C1 segment of cervical spinal cord (tissue), 14 donors: ENCODE measurements at places on chromosomes 5 and 9.

- DNase-seq = peak; percentile 24
These were observed 1.4 kb downstream of the PCDH1 start for GRCh38 chr5:141876628-141877355.

GRCh38 chr9:126860077-126860756, at the start of gene ZBTB34:
Gene ZBTB34 (plus strand): TSS chr9:126860639. CDS start chr9:126879400, 18,761 bp downstream.
- DNase-seq = peak; percentile 74

GRCh38 chr5:61280761-61281427, 51.2 kb upstream of the ZSWIM6 start:
- no peak for DNase-seq

DNA sequence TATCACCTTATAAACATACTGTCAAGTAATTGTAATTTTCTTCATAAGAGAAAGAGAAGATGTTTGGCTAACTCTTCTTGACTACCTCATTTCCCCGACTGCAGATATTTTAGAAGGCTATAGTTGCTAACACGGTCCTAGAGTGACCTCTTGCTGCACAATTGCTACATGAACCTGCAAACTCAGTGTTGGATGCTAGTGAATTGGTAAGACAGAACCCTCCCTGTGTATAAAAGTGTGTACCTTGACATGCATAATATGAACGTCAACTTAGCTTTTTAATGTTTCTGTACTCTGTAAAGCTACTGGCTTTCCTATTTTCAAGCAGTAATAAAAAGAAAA, 46.7 kb upstream of the CER1 start:
- DNase-seq = peak; percentile 57

GRCh38 chr5:79774171-79774854, 84.7 kb downstream of the CMYA5 start:
- no peak for DNase-seq

GRCh38 chr9:88087906-88088305, 50.4 kb downstream of the SPATA31C2 start:
- DNase-seq = no peak

- no peak for DNase-seq
These were observed 20.5 kb downstream of the SMIM15 start for GRCh38 chr5:61141801-61142200.

DNA sequence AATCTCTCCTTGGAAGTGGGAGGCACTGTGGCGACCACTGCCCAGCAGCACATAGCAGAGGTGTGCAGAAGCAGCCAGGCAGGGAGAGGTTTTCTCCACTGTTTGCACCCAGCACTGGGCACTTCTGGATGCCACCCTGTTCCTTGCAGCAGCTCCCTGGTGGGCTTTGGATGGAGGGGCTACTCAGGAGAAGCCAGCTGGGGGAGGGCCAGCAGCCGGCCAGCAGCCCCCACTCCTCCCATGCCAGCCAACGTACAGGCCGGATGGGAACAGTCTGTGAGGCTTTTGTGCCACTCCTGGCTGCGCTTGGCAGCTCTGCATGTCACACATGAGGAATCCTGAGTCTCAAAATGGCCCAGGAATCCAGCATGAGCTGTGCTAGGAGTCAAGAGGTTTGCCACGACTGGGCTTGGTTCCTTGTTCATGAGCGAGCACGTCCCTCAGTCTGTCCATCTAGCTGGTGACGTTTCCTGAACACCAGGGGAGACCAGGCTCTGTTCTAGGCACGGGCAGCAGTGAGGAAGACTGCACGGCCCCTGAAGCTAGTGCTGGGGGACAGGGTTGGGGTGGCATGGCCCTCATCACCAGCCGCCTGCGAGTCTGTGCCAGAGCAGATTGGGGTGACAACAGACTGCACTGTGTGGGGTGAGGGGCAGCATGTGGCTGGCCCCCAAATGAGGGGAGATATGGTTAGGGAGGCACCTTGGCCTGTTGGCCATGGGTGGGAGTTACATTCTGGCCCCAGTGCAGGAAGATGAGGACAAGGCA, 10.1 kb downstream of the PHF2 start:
- no peak for DNase-seq

- DNase-seq = no peak
These were observed 261.6 kb downstream of the BNC2 start for GRCh38 chr9:16608906-16609305.

- DNase-seq = peak; percentile 43
These were observed 36.9 kb upstream of the ANGPTL2 start for GRCh38 chr9:127159325-127159801.

- no peak for DNase-seq
These were observed 86.9 kb downstream of the ATG10 start for GRCh38 chr5:82058710-82059109.

DNA sequence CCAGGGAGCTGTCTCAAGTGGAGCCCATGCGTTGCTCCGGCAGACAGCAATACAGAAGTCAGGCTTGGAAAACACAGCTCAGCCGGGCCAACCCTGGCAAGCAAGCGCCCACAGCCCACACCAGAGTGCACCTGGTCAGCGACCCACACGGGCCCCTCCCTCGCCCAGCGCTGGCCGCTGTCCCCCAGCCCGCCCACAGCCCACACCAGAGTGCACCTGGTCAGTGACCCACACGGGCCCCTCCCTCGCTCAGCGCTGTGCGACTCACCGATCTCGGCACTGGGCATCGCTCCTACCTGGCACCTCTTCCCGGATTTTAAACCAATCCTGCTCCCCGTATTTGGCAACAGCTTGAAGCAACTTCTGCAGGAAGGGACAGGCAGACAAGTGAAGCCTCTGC, 12.8 kb downstream of the SNAPC4 start:
- no peak for DNase-seq

DNA sequence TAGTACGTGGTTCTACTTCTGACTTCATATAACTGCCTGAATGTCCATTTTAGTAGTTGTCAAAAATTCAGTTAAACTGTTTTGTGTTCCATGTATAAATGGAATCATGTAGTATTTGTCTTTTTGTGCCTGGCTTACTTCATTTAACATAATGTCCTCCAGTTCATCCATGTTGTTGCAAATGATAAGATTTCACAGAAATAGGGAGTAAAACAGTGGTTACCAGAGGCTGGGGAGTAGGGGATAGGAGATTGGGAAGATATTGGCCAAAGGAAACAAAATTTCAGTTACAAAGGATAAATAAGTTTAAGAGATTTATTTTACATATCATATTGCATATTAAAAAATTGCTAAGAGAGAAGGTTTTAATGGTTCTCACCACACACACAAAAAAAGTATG, 425.0 kb upstream of the MEF2C start:
- DNase-seq = no peak

GRCh38 chr5:77876316-77876715, 100.2 kb upstream of the TBCA start:
- no peak for DNase-seq

DNA sequence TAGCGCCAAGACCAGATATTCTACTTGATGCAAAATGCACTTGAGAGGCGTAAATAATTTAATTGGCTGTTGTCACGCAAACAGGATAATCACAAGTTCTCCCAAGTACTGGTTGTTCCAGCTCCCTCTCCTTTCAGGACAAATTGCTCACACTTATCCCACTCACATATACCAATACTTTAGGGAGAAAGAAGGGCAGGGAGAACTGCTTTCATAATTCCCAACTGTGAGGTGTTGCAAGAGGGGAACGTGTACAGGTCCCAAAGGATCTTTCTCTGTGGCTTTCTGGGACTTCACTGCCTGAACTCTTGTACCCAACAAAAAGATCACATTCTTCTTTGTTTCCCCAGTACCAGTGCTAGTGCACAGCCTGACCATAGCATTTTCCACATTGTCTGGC, 21.5 kb upstream of the TGFBI start:
- DNase-seq = no peak

- no peak for DNase-seq
These were observed 18.9 kb downstream of the PLK2 start for GRCh38 chr5:58440901-58441460.

GRCh38 chr5:127392762-127393161, 102.2 kb downstream of the MEGF10 start:
- no peak for DNase-seq

DNA sequence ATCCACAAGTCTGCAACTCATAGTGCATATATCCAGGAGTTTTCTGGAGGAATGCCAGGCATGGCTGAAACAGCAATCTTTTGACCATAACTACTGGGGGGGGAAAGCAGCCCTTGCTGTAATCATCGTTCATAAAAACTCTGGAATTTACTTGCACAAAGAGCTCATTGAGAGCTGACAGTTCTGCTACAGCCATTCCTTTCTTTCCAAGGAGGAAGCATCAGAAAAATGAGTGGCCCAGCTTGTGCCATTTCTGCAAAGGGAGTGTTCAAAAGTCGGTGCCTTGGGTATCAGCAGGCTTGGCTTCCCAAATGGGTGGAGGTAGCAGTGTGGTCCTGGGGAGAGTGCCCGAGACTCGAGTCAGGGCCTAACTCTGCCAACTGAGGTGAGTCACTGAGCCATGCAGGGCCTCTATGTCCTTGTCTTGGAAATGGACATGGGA, 101.5 kb downstream of the GCNT1 start:
- DNase-seq = no peak

DNA sequence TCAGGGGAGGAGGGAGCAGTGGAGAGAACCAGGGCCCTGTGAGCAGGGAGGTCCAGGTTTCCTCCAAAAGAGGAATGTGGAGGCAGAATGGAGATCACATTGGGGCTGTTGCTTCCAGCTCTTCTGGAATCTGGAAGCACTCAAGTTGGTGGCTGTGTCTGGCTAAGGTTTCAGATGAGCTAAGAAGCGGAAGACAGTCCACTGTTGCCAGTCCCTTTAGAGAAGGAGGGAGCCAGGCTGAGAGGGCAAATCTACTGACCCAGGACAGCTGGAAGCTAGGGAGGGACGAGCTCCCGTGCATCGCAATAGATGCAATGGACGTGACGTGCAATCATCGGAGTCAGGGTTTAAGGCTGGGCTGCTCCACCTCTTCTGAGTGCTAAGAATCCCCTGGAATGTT, 71.2 kb downstream of the TENT4A start:
- DNase-seq = no peak

DNA sequence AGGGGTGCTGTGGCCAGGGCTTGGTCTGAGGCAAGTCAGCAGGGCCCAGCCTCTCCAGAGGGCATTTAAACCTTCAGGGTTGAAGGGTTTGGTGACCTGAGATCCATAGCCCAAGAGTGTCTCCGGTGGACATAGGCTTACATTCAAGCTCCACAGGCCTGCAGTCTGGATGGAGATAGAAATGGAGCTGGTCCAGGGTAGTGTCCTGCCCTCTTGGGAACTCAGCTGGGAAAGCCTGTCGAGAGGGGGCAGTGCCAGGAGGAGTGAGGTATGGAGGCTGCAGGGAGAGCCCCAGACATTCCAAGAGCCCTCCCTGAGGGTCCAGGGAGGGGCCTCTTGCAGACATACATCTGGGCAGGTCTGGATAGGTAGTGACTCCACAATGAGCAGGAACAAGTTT, 177.0 kb upstream of the MVB12B start:
- no peak for DNase-seq

GRCh38 chr5:4531756-4532704, 608.1 kb upstream of the ADAMTS16 start:
- no peak for DNase-seq

DNA sequence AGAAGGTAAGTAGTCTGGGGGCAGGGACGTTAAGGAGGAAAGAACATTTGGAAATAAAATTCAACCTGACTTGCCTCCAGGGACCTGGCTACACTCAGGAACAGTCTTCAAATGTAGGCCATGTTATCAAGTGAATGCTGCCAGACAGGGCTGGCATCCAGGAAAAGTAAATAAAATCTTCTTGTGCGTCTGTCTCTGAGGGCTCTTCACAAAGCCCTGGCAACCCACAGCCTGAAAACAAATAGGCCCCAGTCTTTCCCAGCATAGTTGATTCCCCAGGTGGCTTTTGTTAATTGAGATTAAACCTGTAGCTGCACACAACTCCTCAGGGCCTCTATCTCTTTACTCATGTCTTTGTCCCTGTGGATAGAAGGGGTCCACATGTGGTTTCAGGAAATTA, 55.4 kb downstream of the STK32A start:
- no peak for DNase-seq

- peak; percentile 9 for DNase-seq
These were observed 230.7 kb downstream of the ASTN2 start for GRCh38 chr9:117184173-117184572.

- no peak for DNase-seq
These were observed 75.8 kb downstream of the OXCT1 start for GRCh38 chr5:41794471-41794870.

GRCh38 chr5:52878656-52879055, 90.9 kb downstream of the ITGA1 start:
- no peak for DNase-seq

DNA sequence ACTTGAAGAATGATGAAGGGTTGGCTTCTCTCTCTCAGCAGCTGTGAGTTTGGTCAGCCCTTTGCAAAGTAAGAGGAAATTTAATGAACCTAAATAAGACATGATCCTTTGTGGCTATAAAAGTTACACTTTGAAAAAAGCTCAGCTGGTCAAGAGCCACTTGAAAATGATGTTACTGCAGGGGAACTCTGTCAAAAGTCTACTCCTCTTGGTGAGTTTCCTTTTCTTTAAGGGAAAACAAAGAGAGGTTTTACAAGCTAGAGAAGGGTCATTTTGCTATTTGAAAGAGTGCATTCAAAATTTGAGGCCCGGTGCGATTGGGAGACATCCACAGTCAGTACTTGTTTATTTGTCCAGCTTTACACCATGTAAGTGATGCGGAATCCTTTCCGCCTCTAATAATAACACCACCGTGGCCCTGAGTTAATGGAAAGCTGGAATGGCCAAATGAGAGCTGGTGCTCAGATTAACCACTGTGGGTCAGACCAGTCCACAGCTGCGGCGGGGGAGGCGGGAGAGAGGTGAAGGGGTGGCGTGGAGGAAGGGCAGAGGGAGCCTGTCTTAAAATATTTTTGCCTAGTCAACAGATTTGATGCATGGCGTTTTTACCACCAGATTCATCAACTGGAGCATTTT, 404.0 kb downstream of the TLE4 start:
- no peak for DNase-seq

DNA sequence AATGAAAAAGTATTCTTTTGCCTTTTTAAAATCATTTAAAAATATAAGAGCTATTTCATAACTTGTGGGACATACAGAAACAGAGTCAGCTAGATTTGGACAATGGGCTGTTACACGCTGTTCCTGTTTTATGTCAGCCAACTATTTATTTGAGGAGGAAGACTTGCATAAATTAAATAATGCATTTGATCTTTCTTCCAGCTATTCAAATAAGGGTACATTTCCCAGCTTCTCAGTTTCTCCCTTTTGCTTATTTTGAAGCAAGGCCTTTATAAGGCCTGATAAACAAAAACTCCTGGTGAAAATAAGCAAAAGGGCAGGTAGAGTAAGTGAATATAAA, 6.5 kb downstream of the STOM start:
- DNase-seq = no peak

- DNase-seq = no peak
These were observed 5.0 kb downstream of the DIPK1B start for GRCh38 chr9:136717399-136717798.
